ENCODE measurements at places on chromosomes 6 and 20.

DNA sequence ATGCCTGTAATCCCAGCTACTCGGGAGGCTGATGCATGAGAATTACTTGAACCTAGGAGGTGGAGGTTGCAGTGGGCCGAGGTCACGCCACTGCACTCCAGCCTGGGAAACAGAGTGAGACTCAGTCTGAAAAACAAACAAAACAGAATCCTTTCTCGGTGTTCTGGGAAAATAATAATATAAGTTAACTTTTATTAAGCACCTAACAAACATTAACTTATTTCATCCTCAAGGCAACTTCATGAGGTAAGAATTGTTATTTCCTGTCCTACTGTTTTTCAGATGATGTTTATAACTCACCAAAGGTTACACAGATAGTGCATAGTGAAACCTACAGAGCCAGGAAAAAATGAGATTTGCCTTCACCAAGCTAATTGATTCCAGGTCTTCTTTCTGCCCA lies 221.4 kb downstream of the PHACTR1 start:
- no peak for DNase-seq

DNA sequence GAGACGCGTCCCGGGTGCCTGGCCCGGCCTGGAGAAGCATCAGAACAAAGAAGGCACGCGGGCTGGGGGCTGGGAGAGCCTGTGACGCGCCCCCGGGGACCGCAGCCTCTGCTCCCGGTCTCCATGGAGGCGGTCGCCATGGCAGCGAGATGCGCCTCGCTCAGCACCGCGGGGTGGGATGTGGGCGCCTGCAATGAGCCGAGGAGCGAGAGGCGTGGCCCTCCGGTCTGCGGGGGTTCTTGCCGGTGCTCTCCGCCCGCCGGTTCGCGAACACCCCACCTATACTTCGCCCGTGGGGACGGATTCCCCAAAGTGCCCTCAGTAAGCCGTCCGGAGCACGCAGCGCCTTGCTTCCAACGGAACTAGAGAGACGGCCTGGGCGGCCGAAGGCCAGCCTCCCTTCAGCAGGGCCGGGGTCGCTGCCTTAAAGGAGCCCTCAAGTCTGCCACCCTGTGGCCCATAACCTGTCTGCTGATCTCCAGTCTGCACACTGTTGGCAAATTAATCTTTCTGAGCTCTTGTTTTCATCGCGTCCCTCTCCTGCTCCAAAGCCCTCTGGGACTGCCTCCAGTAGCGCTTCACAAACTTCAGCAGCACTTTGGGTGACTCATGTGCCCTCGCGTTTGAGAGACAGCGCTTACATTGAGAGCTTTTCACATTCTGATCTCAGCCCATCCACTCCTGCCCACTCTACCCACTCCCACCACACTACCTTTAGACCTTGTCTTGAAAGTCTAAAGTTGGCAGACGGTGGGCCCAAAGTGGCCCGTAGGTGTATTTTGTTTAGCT lies 983 bp upstream of the ADISSP start:
- peak; percentile 78 for DNase-seq

GRCh38 chr6:54730767-54731630 lies 115.6 kb upstream of the FAM83B start:
- no peak for DNase-seq

GRCh38 chr6:130810307-130811030 lies 16.7 kb upstream of the SMLR1 start:
- DNase-seq, result no peak

- peak; percentile 92 for DNase-seq
Measured at GRCh38 chr6:28225056-28225834, at the start of gene ZSCAN9. Gene ZSCAN9, plus strand, starts transcription at chr6:28225275. Its CDS starts 1,810 bp downstream, at chr6:28227085.

GRCh38 chr6:147531321-147531720 lies 22.8 kb downstream of the SAMD5 start:
- no peak for DNase-seq

DNA sequence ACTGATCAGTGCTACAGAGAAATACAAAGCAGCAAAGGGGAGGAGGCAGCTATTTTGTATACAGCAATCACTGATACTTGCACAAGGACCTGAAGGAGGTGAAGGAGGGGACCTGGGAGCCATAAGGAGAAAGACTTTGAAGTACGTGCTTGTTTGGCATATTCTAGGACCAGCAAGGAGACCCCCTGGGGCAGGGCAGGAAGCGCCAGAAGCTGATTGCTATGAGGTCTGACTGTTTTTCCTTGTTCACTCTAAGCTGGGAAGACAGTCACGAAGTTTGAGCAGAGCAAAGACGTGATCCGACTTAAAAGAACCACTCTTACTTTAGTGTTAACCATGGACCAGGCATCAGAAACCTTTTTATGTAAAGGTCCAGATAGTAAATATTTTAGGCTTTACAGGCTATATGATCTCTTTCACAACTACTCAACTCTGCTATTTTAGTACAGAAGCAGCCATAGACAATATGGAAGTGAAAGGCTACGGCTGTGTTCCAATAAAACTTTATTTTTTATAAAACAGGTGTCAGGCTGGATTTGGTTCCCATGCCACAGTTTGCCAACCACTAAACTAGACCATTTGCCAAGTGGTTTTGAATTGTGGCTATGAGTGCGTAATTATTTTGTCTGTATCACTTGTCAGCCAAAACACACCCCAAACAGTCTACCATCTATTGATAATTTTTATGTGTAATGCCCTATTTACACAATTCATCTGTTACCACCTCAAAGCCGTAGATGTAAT lies 217.9 kb downstream of the PRL start:
- no peak for DNase-seq

GRCh38 chr6:52331793-52332457 lies 30.0 kb upstream of the PAQR8 start:
- no peak for DNase-seq

- DNase-seq, result no peak
Measured at GRCh38 chr6:150734235-150734634, 131.3 kb upstream of the MTHFD1L start.

Data from suppressor macrophage (primary cell).